ENCODE measurements at places on chromosomes 13 and 19. TPM values are rescaled to one million over a fixed set of nuclear protein-coding genes. Genes with fewer than 3 reads are reported as not detected.

Gene ERICH4
- not detected for total RNA-seq

Gene CYP4F2
- total RNA-seq = not detected

Gene SLC8A2
- 0.36 TPM for total RNA-seq

Gene ZNF439
- total RNA-seq = 7.5 TPM

Gene ERICH6B
- not detected for total RNA-seq

Gene CEACAM21
- total RNA-seq = not detected

Gene PRR20D
- total RNA-seq = not detected

Gene TINCR
- 0.66 TPM for total RNA-seq

Gene TPRX1
- not detected for total RNA-seq

Gene TUBB4A
- not detected for total RNA-seq

Gene ZNF805
- 38.6 TPM for total RNA-seq

Gene MFSD12
- 163 TPM for total RNA-seq

Gene IGFL2
- 0.13 TPM for total RNA-seq

Gene TPP2
- total RNA-seq = 44.8 TPM

All from smooth muscle cell of the pulmonary artery (primary cell).